ENCODE measurements at places on chromosomes 2 and 18.
A peak's percentile ranks its signal among the peaks of the same experiment; 100 is the strongest.

- no peak for DNase-seq
Observed at GRCh38 chr2:50658883-50659282, 373.0 kb downstream of the NRXN1 start.

DNA sequence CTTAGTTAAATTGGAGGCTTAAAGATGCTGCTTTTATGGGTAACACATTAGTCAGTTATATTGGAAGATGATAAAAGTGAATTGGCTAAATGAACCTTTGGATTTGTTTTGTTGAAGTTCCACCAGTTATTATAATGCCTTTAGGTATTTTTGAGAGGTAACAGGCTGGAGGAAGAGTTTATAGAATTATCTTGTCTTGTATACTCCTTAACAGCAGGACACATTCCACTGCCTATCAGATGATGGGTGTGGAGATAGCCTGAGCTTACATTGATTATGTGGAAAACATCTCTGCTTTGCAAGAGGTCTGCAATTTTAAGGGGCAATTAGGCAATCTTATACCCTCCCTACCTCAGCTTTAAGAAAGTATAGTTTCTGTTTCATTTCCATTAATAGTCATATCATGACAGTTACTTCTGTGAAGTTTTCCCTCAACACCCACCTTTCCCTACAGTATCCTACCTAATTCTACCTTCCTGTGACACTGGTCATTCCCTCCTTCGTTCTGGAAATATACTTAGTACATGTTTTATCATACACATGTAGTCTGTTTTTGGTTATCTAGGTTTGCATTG lies 403.7 kb upstream of the SPRED2 start:
- no peak for DNase-seq

DNA sequence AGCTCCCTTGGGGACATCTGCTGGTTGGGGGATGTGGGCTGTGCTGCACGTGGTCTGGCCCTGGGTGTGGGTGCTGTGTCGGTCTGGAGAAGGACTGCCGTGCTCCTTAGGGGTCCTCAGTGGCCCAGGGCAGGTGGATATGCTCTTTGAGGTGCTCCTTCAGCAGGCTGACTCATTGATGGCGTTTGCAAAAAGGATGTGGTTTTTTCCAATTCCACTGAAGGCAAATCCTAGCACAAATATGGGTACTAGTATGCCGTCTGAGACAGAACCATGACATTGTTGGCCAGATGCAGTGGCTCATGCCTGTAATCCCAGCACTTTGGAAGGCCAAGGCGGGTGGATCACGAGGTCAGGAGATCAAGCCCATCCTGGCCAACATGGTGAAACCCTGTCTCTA lies 3.3 kb downstream of the PPP1R7 start:
- DNase-seq: no peak

DNA sequence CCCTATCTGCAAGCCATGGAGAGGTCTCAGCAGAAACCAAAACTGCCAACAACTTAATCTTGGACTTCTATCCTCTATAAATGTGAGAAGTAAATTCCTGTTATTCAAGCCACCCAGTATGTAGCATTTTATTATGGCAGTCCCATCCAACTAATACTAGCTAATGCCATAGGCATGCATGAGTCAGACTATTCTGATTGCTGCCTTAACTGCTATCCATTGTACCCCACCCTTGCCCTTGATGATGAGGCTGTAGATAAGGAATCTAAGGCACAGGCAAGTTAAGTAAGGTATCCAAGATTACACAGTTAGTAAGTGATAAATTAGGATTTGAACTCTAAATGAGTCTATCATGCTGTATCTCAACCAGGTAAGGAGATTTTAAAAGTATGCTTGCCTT lies 223.0 kb downstream of the UBE2E3 start:
- no peak for DNase-seq

- DNase-seq: no peak
Observed at GRCh38 chr18:12041561-12041960, 52.1 kb upstream of the ANKRD62 start.

DNA sequence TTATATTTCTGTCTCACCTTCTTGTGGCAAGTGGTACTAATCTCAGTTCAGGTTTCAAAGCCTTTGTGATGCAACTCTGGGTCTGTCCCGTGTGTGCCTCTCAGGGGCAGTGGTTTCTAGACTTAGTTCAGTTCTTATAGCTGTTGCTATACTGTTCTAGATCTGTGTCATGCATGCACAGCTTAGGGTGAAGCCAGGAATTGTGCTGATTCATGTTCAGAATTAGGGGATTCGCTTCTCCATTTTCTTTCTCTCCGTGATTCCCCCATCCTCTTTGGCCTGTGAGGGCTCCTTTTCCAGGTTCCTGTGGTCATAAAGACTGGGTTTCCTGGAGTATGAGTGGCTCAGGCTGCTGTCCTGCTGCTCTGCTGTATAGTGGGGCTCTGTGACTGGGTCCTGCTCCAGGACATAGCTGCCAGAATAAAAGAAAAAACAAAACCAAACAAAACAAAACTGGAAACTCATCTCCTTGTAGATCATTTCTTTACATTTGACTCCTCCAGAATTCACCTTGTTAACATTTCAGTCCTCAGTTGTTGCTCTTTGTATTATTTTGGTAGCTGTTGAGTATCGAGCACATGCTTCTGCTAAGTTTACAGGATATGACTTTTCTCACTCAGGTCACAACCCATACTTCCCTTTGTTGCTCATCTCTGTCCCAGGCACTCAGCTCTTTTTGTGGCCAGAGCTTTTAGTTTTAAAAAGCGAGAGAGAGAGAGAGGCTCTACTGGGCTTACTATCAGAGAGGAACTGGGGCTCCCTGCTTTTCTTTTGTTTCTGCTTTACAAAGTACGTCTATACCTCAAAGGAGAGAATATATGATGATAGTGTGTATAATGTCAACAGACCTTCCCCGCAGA lies 34.2 kb downstream of the CERS6 start:
- peak; percentile 4 for DNase-seq

DNA sequence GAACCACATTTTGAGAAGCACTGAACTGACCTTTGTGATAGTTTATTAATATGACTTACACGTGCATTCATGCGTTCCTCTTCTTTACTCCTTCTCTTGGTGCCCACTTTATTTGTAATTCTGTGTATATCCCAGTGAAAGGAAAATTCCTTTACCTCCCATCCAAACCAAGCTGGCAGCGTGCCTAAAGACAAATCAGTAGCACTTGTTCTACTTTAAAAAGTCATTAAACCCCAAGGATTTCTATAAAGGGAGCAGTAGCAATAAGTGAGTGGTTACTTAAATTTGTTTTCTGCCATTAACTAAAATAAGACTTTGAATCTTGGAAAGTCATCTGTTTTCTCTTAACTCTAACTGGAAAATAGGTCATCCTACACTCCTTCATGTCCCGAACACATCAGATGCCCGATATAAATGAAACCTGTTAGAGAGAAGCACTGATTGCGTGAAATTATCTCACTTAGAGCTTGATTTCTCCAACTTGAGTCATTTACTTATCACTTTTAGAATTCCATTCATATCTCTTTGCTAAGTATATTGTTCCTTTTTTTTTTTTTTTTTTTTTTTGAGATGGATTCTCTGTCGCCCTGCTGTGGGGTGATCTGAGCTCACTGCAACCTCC lies 10.7 kb downstream of the PIK3C3 start:
- no peak for DNase-seq

DNA sequence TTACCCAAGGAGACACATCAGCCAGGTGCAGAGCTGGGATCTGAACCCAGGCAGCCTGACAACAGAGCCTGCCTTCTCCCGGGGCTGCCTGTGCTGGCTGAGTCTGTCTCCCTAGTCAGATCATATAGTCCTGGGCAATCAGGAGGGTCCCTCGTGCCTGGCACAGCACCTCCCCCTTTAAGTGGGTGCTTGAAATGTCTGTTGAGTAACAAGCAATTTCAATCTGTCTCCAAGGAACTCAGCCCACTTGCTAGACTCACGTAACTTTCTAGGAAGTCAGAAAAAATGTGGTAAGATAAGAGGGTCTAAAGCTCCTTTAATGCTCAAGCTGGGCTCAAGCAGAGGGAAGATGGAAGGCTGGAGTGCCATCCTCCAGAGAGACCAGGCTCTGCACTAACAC lies 51.9 kb downstream of the REEP1 start:
- no peak for DNase-seq

- no peak for DNase-seq
Observed at GRCh38 chr2:611519-611918, 65.7 kb downstream of the TMEM18 start.

DNA sequence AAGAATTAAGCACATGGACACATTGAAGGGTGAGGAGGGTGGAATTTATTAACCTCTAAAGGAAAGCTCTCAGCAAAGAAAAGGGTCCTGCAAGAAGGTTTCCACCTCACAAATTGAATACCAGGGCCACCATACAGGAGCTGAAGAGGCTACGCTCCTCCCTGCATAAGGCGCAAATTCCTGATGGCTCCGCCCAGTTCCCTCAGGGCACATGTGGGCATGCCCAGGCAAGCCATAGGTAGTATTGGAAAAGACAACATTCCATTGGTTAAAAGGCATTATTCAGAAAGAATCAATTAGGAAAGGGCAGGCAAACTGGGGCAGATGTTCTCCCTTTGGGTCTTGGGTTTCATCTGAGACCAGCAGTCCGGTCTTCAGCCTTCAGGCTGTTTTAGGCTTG lies 161.2 kb downstream of the PTPRM start:
- DNase-seq: no peak

DNA sequence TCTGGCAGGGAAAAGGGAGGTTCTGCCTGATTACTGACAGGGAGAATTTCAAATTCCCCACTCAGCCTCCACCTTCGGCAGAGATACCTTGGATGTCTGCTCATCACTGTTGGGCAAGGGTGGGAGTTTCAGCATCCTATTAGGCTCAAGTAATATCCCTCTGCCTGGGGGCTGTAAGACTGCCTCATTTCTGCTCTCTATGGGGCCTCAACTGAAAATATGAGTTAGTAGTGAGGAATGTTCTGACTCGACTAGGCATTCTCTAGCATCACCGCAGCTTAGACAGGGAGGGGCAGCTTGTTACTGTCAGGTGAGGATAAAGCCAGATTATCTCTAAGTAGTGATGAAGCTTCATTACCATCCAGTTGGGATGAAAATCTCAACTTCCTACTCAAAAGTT lies 87.7 kb upstream of the LRP1B start:
- no peak for DNase-seq

GRCh38 chr18:48352051-48352755 lies 57.0 kb downstream of the ZBTB7C start:
- DNase-seq: no peak

- no peak for DNase-seq
Observed at GRCh38 chr2:18001671-18002070, 123.2 kb downstream of the KCNS3 start.

DNA sequence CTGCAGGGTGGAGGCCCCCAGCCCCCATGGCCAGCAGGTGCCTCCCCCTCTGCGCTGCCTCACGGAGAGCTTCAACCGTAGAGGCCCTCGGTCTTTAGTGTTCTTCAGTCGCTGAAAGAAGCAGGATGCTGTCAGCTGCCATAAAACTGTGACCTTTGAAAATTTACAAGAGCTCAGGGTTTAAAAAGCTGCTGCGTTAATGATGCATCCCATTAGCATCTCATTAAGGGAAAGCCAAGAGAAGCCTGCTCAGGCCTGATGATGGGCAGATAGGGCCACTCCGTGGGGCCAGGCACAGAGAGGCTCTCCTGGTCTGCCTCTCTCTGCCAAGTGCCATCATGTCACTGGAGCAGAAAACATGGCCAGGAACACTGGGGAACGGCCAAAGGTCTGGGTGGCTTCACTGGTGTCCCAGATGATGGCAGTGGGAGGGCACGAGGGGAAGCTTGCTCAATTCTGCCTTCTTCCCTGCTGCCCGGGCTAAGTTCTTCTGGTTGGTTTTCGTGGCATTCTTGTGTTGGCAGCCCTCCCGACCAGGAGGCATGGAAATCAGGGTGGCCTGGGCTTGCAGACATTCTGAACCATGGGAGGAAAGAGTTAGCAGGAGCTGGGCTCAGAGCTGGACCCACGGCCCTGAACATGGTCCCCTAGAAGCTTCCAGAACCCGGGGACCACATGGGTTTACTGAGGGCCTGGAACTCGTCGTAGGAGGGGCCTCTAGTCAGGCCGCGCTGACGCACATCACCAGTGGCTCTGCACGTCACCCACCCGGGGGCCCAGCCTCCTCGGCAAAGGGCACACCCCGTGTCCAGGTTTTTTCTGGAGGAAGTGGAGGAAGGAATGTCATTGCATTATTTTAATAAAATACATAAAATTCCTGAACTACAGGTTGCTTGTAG lies 250.7 kb downstream of the KLHL29 start:
- no peak for DNase-seq

GRCh38 chr2:18425210-18425703 lies 135.2 kb downstream of the RDH14 start:
- DNase-seq: no peak

GRCh38 chr2:66803726-66804125 lies 368.8 kb downstream of the MEIS1 start:
- DNase-seq: no peak

GRCh38 chr2:195501746-195502145 lies 155.3 kb upstream of the SLC39A10 start:
- DNase-seq: no peak

GRCh38 chr2:240248721-240249422 lies 108.4 kb upstream of the OTOS start:
- no peak for DNase-seq

- DNase-seq: no peak
Observed at GRCh38 chr2:156845806-156846558, 409.8 kb downstream of the GPD2 start.

DNA sequence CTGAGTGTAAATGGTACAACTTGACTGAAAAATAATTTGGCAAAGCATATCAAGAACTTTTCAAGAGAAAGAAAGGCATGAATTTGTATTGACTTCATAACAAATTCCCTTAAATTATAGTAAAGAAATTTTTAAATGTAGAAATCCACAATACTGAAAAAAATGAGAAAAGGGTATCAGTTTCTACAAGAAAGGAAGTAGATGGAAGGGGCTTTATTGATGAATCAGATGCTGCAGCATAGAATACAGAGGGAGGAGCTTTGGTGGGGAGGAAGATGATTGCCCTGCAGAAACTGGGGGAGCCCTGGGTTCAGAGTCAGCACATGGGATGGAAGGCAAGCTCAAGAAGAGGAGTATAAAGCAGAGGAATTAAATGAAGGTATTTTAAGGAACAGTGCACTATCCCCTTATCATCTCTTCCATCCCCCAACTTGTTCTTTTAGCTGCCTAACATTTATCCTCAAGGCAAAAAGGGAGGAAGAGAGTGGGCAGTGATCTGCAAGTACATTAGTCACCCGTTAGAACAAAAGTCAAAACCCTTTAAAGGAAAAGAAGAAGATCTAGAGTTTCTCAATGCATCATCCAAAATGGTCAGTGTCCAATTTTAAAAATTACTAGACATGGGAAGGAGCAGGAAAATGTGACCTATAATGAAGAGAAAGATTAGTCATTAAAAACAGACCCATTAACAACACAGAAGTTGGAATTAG lies 77.7 kb downstream of the KCTD18 start:
- DNase-seq: no peak

GRCh38 chr2:182763311-182763912 lies 47.4 kb downstream of the DNAJC10 start:
- DNase-seq: no peak

- DNase-seq: no peak
Observed at GRCh38 chr2:197332641-197333040, 22.1 kb upstream of the ANKRD44 start.

GRCh38 chr2:221005338-221005737 lies 566.8 kb downstream of the EPHA4 start:
- DNase-seq: no peak
